Muscle of leg (tissue), 16 donors: ENCODE measurements at places on chromosomes 4 and X. TPM values are rescaled to one million over a fixed set of nuclear protein-coding genes. Genes with fewer than 3 reads are reported as not detected.

GRCh38 chr4:17323554-17324385 lies 188.1 kb downstream of the QDPR start:
- no peaks in the 10 kb centered on the region for H3K36me3 ChIP-seq
- H3K4me1 ChIP-seq, result peaks cover 20% of the 10 kb centered on the region
- H3K4me3 ChIP-seq, result no peak overlapping the region
- H3K27ac ChIP-seq, result no peak overlapping the region
- DNase-seq, result peak; percentile 39

Gene EXOC1L
- not detected for total RNA-seq

Gene VSIG4
- total RNA-seq, result 15.4 TPM

DNA sequence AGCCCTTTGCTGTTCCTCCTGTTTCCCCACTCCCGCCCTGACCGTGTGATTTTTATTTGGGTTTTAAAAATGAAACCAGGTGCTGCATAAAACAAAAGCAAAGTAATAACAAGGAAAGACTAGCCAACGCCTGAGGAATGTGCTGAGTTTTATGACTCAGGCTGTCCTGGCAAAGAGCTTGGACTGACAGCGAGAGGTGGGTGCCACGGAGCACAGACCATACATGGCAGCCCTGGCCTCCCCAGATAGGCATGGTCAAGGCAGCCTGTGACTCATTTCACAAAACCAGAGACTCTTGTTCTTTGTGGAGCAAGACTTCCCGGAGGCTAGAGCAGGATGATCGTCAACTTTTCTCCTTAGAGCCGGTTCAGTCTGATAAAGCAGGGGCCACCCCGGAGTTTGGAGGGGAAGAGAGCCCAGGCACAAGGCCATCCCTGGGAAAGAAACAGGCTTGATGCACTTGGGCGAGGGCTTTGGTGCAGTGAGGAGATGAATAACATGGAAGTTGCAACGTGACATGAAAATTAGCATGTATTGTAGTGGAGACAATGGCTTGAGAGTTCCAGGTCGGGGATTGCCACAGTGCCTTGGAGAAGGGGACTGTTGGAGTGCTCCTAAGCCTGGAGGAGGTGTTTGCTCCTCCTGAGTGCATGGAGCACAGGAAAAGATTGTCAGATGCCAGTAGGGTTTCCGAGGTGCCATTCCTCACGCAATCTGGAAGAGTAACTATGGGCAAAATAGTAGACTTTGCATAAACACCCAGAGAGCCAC lies 54.8 kb downstream of the C4orf51 start:
- DNase-seq, result peak; percentile 80
- no peak overlapping the region for H3K4me3 ChIP-seq
- H3K4me1 ChIP-seq, result peaks cover 54% of the 10 kb centered on the region
- H3K27ac ChIP-seq, result peak overlapping the region; percentile 98

Gene HTN3
- total RNA-seq, result not detected

GRCh38 chr4:139625482-139625881 lies 40.1 kb upstream of the MGST2 start:
- no peaks in the 10 kb centered on the region for H3K27me3 ChIP-seq
- no peaks in the 10 kb centered on the region for H3K36me3 ChIP-seq
- no peak overlapping the region for H3K27ac ChIP-seq
- H3K4me1 ChIP-seq, result no peaks in the 10 kb centered on the region
- no peak for DNase-seq

- H3K27ac ChIP-seq, result no peak overlapping the region
- no peaks in the 10 kb centered on the region for H3K4me1 ChIP-seq
- DNase-seq, result peak; percentile 81
- no peaks in the 10 kb centered on the region for H3K27me3 ChIP-seq
Measured at GRCh38 chr4:110005461-110006056, 92.9 kb downstream of the EGF start.

GRCh38 chr4:72484981-72485380 lies 84.0 kb downstream of the ADAMTS3 start:
- H3K27me3 ChIP-seq, result no peaks in the 10 kb centered on the region
- peak; percentile 63 for DNase-seq
- no peak overlapping the region for H3K27ac ChIP-seq

Gene PAGE2B
- not detected for total RNA-seq

DNA sequence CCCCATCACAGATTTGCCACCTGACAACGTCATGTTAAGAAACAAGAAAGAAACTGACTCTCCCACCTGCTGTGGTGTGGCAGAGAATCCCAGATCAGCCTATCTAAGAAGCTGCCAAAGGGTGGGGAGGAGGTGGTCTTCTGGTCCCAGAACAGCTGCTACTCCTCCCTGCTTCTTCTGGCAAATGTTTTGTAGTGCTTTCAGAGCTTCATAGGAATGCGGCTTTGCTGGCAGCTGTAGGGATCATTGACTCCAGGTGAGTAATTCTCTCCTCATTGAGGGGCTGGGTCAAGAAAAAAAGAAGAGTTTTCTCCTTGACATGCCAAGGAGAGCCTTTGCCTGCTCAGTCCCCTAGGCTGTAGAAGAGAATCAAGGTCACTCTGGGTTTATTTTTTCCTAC lies 23.3 kb downstream of the NRK start:
- no peak overlapping the region for H3K27ac ChIP-seq
- no peak overlapping the region for H3K4me3 ChIP-seq
- peak; percentile 45 for DNase-seq
- H3K4me1 ChIP-seq, result peaks cover 2% of the 10 kb centered on the region
- peaks cover 3% of the 10 kb centered on the region for H3K27me3 ChIP-seq
- no peaks in the 10 kb centered on the region for H3K36me3 ChIP-seq

- H3K36me3 ChIP-seq, result no peaks in the 10 kb centered on the region
- no peak for DNase-seq
- H3K27me3 ChIP-seq, result peaks cover 98% of the 10 kb centered on the region
- H3K4me1 ChIP-seq, result peaks cover 14% of the 10 kb centered on the region
- H3K4me3 ChIP-seq, result no peak overlapping the region
- H3K27ac ChIP-seq, result no peak overlapping the region
Measured at GRCh38 chr4:8861576-8862295, 9.9 kb downstream of the HMX1 start.

DNA sequence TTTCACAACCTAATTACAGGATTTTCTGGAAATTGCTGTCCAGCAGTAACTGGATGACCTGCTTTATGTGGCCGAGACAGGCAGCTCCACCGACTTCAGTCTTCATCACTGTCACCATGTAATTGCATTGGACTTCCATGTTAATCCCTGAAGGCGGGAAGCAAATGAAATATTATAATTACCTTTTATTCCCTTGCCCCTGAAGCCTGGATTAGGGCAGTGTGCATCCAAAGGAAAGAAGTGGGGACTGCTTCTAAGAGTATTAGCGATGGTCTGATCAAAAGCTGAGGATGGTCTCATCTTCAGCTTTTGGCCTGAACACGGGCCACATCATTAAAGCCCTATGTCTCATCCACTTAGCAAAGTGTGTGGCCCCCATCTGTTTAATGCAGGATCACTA lies 311.6 kb upstream of the GALNT7 start:
- H3K27ac ChIP-seq, result no peak overlapping the region
- H3K36me3 ChIP-seq, result no peaks in the 10 kb centered on the region
- no peak overlapping the region for H3K4me3 ChIP-seq
- H3K4me1 ChIP-seq, result no peaks in the 10 kb centered on the region
- no peaks in the 10 kb centered on the region for H3K27me3 ChIP-seq
